Fibroblast of pulmonary artery (primary cell): ENCODE measurements at places on chromosomes 7 and 10.

- DNase-seq, result no peak
These were observed 6.3 kb upstream of the OPN4 start for GRCh38 chr10:86647773-86648703.

GRCh38 chr7:85239109-85239508 lies 52.3 kb upstream of the SEMA3D start:
- DNase-seq, result no peak

DNA sequence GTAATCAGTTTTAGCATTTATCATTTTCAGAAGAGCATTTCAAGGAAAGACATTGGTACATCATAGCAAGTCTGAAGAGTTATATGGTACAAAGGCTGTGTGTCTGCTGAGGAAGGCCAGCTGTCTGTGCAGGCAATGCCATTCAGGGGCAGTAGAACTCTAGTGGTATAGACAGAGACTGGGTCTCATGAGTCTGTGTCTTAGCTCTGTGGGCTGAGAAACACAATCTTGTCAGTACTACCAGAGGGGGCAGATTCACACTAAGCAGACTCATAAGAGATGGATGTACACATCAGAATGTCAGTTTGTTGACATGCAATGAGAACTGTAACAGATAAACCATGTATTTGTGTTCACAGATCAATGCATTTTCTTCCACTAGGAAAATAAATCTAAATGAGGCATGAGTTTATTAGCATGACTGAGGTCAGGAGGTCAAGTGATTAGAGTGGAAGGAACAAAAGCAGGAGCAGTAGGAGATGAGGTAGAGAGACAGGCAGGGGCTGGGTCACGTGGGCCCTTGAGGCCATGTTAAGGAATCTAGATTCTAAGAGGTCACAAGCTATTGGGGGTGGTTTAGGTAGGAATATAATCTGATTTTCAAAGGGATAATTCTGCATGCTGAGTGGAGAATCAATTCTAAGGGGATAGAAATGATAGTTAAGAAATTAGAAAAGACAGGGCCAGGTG lies 7.5 kb upstream of the GGCT start:
- DNase-seq, result no peak

GRCh38 chr10:97940534-97940933 lies 89.9 kb downstream of the CRTAC1 start:
- no peak for DNase-seq

- DNase-seq, result peak; percentile 12
These were observed 16.3 kb upstream of the ZMIZ1 start for GRCh38 chr10:79052291-79053080.
